ENCODE measurements at places on chromosomes 16 and 17.
A peak's percentile ranks its signal among the peaks of the same experiment; 100 is the strongest.

DNA sequence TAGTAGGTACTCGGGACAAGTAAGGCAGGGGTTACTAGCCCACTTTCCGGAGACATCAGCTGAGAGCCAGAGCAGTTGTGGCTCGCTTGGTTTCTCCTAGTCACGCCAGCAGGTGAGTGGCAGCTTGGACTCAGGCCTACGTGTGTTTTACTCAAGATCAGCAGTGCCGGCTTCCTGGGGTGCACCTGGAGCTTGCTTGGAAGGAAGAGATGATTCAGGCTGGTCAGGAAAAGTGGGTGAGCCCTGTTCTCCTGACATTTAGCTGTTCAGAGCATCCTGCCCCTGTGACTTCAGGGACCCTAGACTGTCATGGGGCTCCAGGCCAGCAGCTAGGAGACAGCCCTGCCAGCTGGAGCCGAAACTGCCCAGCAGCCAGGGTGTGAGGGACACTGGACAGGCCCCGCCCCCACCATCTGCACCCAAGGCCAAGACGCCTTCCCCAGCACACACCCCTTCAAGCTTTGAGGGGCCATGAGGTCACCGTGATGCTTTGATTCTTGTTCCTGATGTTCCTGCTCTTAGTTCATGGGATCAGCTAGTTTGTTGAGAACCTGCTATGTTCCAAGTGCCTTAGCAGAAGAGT, 238.0 kb upstream of the CIBAR2 start:
- no peak for DNase-seq

GRCh38 chr17:58560511-58560910, 46.1 kb upstream of the MTMR4 start:
- no peak for DNase-seq

DNA sequence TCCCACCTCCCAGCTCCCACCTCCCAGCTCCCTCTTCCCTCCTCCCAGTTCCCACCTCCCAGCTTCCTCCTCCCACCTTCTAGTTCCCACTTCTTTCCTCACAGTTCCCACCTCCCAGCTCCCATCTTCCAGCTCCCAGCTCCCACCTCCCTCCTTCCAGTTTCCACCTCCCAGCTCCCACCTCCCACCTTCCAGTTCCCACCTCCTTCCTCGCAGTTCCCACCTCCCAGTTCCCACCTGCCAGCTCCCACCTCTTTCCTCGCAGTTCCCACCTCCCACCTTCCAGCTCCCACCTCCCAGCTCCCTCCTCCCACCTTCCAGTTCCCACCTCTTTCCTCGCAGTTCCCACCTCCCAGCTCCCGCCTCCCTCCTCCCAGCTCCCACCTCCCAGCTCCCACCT, 10.4 kb upstream of the MC1R start:
- DNase-seq, result no peak

- DNase-seq, result no peak
These were observed 22.4 kb downstream of the C1QTNF1 start for GRCh38 chr17:79046197-79046915.

- no peak for DNase-seq
These were observed 24.2 kb downstream of the IGSF6 start for GRCh38 chr16:21628121-21628726.

- no peak for DNase-seq
These were observed 56.1 kb upstream of the ACSF3 start for GRCh38 chr16:89037261-89038152.

DNA sequence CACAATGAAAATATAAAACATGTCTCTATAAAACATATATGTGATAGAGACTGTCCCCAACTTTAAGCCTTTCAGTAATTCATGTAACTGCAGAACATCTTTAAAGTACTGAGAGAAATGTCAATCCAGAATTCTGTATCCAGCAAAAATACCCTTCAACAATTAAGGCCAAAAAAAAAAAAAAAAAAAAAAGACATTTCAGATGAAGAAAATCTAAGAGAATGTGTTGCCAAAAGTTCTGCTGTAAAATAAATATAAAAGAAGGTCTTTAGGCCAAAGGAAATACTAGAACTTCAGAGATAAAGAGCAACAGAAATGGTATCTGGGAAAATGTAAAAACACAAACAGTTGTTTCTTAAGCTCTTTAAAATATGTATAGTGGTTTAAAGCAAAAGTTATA, 17.3 kb downstream of the BPTF start:
- no peak for DNase-seq

GRCh38 chr16:30901201-30902028, 5.0 kb downstream of the CTF1 start:
- peak; percentile 15 for DNase-seq

DNA sequence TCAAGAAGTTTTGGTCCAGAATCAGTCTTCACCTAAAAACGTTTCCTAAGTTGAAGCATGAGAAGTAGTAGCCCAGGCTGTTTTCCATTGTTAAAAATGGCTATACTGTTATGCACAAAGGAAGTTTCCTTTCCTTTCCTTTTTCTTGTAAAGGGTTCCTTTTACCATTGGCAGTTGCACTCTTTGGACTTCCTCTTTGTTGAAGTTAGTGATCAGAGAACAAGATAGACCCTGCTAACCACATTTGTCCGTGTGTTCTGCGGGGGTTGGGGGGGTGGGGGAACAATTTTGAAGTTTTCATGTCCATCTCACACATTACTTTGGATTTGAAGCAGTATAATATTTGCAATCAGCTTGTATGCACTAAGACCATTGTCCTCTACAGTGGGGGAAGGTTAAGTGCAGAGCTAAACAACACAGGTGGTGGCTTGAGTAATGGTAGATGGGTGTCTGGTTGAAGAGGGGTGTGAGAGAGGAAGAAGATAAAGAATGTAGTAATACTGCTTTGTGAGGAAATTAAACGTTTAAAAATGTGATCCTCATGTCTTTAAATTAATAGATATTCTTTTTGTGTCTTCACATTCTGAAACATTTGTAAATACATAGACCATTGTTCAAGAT, 1.4 kb downstream of the LPCAT2 start:
- DNase-seq, result peak; percentile 52

DNA sequence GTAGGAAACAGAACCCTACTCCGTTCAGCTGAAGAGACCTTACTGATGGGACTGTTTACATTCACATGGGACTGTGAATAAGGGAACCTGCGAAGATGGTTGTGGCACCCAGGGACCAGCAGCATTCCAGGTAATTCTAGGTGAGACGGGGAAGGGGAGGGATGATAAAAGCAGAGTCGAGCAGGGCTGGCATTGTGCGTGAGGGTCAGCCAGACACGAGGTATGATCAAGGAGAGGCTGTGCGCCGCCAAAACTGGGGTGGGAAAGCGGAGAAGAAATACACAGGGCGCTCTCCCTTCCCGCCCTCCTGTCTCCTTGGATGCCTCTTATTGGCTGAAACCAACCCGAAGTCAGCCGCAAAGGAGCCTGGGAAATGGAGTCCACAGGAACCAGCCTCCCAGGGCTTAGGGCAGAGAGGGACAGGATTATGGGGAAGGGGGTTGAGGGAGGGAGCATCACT, 38.4 kb upstream of the CSNK2A2 start:
- DNase-seq, result peak; percentile 75

DNA sequence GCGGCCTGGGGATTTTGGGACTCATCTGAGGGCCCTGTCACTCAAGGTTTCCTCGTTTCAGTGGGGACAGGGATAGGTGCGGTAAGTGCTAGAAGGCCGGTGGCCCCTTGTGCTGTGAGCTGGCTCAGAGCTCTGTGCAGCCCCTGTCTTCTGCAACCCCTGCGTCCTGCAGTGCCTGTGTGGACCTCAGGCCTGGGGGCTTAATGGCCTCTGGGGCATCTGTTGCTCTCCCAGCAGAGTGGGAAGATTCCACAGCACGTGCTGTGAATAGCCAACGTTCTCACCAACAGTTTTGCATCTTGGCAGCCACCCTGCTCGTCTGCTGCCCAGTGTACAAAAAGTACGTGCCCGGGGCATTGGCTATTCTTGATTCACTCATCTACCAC, 4.9 kb downstream of the FOXC2 start:
- no peak for DNase-seq

DNA sequence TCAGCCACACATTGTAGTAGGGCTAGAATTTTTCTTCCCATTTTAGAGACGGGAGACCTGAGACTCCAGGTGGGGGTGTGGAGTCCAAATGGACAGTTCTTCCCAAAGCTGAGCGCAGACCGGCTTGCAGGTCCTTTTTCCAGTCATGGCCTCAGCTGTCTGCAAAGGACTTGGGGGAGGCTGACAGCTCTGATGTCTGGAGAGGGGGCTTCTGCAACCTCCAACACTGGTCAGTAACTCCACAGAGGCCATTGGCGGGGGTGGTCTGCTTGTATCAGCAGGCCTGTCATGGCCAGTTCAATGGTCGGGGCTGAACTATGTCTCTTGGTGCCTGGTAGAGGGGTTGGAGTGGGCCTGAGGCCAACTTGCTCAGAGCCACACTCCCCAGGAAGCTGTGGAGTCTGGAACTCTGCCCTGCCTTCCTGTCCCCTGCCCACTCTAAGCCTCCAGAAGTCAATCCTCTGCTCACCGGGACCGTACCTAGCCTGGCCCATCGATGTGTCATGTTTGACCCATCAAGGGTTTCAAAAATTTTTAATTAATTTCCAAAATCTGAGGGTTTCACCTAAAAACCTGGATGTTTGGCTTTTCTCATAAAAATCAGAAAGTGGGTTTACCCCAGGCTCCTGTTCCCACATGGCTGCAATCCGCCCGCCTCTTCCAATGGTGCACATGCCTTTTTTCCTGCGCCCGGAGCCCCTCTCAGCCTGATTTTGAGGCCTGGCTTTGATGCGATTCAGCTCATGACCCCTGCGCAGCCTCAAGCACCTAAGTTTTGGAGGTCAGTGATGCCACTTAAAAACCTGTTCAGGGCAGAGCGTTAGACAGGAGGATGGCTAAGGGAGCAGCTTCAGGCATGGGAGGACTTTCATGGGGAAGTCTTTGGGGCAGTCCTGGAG, 39.9 kb downstream of the SNX20 start:
- DNase-seq, result no peak

GRCh38 chr16:11291091-11291703, 10.1 kb upstream of the PRM1 start:
- no peak for DNase-seq

DNA sequence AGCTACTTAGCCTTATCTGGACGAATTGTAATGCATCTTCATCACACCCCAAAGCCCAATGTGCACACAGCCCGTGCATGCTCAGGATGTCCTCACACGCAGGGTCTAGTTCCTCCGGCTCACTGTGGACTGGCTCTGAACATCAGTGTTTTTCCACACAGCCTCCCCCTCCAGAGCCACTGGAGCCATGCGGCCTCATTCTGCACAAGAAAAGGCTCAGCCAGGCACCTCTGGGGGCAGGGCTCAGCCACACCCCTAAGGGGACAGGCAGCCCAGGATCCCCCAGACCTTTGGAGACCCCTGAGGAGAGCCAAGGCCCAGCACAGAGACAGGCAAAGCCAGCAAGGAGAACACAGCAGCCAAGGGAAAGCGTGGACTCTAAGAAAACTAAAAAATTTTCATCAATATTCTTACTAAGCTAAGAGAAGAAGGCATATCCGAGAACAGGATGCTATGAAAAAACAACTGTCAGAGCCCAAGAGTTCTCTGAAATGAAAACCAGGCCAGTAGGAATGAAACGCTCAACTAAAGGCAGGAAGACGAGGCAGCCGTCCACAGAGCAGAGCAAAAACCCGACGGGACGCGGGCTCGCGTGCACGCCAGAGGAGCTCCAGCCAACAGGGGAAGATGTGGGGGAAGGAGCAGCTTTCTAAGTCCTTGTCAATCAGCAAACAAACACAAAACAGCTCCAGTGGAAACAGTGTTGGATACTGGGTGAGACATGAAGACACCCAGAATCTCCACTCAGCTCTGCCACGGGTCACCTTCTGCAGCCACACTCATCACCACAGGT, 34.5 kb downstream of the MAP1LC3B start:
- DNase-seq, result no peak

DNA sequence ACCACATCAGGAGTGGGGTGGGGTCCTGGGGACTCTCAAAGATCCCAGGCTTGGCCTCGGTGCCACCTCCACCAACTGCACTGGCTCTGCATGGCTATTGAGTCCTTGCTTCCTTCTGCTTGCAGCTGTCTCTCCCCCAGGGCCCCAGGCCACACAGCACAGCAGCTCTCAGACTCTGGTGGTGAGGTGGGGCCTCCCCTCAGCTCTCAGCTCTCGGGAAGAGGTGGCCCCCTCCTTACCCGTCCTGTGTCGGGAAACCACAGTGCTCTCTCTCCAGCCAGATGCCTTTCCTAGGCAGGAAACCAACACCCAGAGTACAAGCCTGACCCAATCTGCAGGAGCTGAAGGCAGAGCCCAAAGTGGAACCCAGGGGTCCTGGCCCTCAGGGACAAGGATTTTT, 18.5 kb downstream of the SRCIN1 start:
- DNase-seq, result no peak

DNA sequence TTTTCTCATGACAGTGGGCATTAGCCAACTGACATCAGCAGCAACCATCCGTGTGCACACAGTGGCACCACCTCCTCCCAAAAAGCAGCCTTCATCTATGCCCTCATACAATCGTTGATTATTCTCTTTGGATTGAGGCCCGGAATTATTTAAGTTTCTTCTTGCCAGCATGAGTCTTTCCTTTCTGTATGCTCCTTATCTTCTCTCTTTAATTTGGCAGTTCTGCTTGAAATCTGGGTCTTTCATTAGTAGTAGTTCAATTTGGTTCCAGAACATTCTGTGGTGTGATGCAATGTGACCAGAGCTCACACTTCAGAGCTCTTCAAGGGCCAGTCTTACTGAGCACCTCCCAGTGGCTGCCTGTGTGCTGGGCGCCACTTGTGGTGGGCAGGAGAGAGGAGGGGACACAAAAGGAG, 52.2 kb upstream of the STH start:
- peak; percentile 92 for DNase-seq

- DNase-seq, result no peak
These were observed 11.8 kb downstream of the BCAR1 start for GRCh38 chr16:75239542-75240122.

GRCh38 chr17:8846768-8847211, 20.7 kb downstream of the PIK3R6 start:
- DNase-seq, result peak; percentile 46

GRCh38 chr16:23518435-23518891, 8.2 kb upstream of the GGA2 start:
- DNase-seq, result peak; percentile 50

DNA sequence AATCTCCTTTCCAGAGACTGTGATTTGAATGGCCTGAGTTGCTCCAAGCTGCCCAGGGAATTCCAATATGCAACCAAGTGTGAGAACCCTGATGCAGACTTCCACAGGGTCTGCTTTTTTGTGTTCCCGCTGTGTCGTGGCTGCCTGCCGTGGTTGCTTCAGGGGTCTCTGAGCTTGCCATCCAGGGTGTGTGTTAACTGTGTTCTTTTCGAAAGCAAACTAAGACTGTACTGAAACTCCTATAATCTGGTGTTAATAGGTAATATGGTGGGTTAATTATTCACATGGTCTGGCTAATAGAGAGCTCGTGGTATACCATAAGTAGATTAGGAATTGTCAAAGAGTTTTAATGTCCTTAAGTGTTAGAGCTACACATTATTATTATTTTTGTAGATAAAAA, 20.7 kb downstream of the UBN1 start:
- DNase-seq, result no peak

DNA sequence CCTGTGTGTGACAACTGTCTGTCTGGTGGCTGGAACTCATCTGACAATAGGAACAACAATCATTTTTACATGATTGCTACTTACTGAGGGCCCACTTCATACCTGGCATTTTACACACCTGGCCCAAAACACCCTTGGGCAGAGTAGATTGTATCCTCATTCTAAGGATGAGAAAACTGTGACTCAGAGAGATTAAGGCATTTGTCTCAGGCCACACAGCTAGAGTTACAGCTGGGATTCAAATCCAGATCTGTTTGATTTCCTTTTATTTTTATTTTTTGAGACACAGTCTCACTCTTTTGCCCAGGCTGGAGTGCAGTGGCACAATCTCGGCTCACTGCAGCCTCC, 242.1 kb downstream of the XYLT1 start:
- no peak for DNase-seq

- no peak for DNase-seq
These were observed 143.9 kb upstream of the SHISA6 start for GRCh38 chr17:11097121-11097520.

Measured in pons (tissue), 1 donor.